Activated CD8-positive, alpha-beta T cell treated with anti-CD3 and anti-CD28 coated beads for 36 hours (primary cell): ENCODE measurements at places on chromosomes 12 and 14. TPM values are rescaled to one million over a fixed set of nuclear protein-coding genes. Genes with fewer than 3 reads are reported as not detected.

CIROP gene
- not detected for total RNA-seq

CCDC60 gene
- total RNA-seq: not detected

ALDH1L2 gene
- 7.8 TPM for total RNA-seq

SUSD6 gene
- 36.2 TPM for total RNA-seq

NANOG gene
- not detected for total RNA-seq

TGFB3 gene
- total RNA-seq: 3.4 TPM

LRTM2 gene
- not detected for total RNA-seq

MSI1 gene
- 0.78 TPM for total RNA-seq

MANSC4 gene
- total RNA-seq: not detected

GPRC5D gene
- not detected for total RNA-seq

DNA sequence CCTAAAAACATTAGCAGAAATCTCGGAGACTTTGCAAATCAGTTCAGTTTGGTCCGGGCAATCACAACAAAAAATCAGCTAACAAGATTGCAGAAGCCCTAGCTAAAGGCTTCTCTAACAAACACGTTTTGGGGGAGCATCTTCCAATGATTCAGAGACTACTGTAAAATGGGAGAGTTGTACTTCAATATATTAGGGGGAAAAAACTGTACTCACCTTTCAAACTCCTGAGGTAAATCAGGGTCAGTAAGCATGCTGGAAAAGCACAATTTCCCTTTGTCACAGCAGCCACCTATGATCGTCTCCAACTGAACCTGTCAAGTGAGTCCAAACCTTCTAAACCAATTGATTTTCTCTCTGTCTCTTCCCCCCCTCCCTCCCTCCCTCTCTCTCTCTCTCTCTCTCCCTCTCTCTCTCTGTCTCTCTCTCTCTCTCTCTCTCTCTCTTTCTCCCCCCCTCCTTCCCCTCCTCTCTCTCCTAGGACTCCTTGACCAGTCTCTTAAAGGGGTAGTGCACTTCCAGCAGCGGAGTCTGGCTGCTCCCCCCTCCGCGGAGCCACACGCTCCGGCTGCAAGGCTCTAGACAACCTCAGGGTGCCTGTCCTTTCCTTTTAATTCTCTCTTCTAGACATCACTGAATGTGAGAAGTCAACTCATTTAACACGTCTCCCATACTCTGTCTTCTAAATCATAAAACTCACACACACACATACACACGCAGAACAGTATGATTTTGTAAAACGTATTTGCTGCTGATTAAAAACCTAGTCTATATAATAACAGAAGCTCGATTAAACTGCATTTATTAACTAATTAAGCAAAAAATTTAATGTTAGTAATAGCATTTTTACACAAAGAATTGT lies at the start of gene SOX5:
TSS of gene SOX5 (minus strand) at position 323 of the 862 bp plus-strand sequence. CDS start at position 254, 69 bp downstream.
- no peak within 1 kb of the TSS for H3K4me3 ChIP-seq
- H3K27ac ChIP-seq: no peak within 1 kb of the TSS
- no peaks in the 10 kb centered on the region for H3K36me3 ChIP-seq
- H3K4me1 ChIP-seq: no peaks in the 10 kb centered on the region
- DNase-seq: no peak

DNA sequence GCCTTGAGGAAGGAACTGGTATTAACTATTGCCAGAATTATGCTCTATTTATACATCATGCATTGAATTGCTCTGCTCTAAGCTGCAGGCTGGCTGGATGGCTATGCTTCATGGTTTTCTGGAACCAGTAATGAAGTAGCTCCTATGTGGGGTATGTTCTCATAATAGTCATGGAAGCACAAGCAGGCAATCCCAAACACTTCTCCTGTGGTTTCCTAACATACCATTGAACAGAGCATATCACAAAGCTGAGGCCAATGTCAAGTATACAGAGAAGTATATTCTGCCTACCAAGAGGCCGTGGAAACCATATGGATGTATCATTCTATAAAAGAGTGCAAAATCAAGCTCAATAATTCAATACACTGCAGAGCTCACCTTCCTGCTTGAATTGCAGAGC lies 1752.4 kb upstream of the FLRT2 start:
- H3K4me1 ChIP-seq: no peaks in the 10 kb centered on the region
- no peaks in the 10 kb centered on the region for H3K36me3 ChIP-seq
- H3K4me3 ChIP-seq: no peak overlapping the region

GRCh38 chr14:74394549-74394948 lies 31.5 kb downstream of the SYNDIG1L start:
- no peaks in the 10 kb centered on the region for H3K36me3 ChIP-seq
- H3K27me3 ChIP-seq: no peaks in the 10 kb centered on the region

GRCh38 chr12:44616402-44616801 lies 259.7 kb downstream of the NELL2 start:
- H3K27ac ChIP-seq: no peak overlapping the region
- H3K4me1 ChIP-seq: peaks cover 11% of the 10 kb centered on the region
- H3K4me3 ChIP-seq: no peak overlapping the region
- H3K36me3 ChIP-seq: peaks cover 3% of the 10 kb centered on the region

DNA sequence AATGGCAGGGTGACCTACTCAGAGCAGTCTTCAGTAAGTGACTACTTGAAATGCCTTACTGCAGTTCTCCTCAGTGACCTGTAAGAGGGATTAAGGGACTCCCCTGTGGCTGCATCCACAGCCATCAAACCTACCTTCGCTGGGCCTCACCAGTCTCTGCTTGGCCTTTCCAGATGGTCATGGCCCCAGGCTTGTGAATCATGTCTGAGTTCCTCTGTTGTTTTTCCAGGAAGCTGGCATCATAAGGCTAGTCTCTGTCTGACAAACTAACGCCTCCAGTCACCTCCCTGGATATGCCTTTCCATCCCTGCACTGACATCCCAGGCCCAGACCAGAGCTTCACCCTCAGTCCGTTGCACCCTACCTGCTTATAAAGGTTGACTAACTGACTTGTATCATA lies 14.0 kb downstream of the RNASE2 start:
- peaks cover 6% of the 10 kb centered on the region for H3K4me1 ChIP-seq
- no peak overlapping the region for H3K27ac ChIP-seq
- H3K27me3 ChIP-seq: peaks cover 33% of the 10 kb centered on the region

GRCh38 chr14:74976264-74977113 lies 21.1 kb upstream of the PGF start:
- H3K27me3 ChIP-seq: no peaks in the 10 kb centered on the region
- H3K36me3 ChIP-seq: no peaks in the 10 kb centered on the region
- DNase-seq: no peak

DNA sequence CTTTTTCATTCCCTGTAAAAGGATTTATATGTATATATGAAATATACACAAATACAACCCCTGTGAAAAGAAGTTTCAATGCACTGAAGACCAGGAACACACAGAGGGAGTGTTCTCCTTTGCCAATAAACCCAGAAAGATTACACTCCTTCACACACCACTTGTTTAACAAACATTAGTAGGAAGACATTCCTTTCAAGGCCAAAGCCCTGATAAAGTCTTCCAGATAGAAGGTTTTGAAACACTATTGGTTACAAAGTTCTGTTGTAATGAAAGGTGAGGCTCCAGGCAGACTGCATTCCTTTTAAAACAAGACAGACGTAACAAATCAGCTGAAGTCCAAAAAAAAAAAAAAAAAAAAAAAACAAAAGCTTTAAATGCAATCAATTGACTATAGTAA lies 81.0 kb downstream of the PTPN21 start:
- no peak overlapping the region for H3K27ac ChIP-seq
- no peak for DNase-seq
- no peak overlapping the region for H3K4me3 ChIP-seq
- no peaks in the 10 kb centered on the region for H3K36me3 ChIP-seq
- no peaks in the 10 kb centered on the region for H3K4me1 ChIP-seq

DNA sequence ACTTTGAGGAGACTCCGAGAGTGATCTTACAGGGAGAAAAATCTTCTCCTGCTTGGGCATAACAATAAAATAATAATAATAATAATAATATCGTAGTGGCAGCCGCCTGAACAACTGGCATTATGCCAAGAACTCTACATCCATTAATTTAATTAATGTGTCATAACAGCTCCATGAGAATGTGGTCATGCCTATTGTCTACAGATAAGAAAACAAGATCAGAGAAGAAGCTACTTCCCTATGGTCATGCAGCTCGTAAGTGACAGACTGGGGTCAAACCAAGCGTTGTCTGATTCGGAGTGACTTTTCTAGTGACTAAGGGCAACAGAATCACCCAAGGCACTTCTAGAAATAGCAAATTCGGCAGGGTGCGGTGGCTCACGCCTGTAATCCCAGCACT lies 11.7 kb downstream of the PROX2 start:
- H3K4me1 ChIP-seq: peaks cover 26% of the 10 kb centered on the region
- H3K4me3 ChIP-seq: no peak overlapping the region
- no peak overlapping the region for H3K27ac ChIP-seq
- H3K27me3 ChIP-seq: no peaks in the 10 kb centered on the region
- DNase-seq: no peak

GRCh38 chr12:75707983-75708382 lies 196.6 kb upstream of the KRR1 start:
- no peaks in the 10 kb centered on the region for H3K36me3 ChIP-seq
- no peak for DNase-seq
- peaks cover 2% of the 10 kb centered on the region for H3K27me3 ChIP-seq
- H3K4me3 ChIP-seq: no peak overlapping the region
- H3K27ac ChIP-seq: no peak overlapping the region
- peaks cover 10% of the 10 kb centered on the region for H3K4me1 ChIP-seq

DNA sequence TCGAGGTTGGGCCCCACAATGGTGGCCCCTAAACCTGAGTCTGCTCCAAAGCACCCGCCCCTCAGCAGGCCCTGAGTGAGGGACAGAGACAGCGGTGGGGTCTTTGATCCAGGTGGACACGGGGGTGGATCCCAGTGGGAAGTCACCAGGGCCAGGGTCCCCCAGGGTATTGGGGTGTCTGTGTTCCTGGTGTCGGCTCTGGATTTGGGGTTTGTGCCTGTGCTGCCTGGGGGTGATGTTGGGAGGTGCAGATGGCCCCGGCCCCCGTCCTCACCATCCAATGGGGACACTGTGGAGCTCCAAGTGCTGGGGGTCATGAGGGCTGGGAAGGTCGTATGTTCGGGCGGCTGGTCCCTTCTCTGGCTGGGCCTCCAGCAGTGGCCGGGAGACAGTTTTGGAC lies 354.2 kb downstream of the TMEM121 start:
- H3K4me1 ChIP-seq: peaks cover 4% of the 10 kb centered on the region
- H3K4me3 ChIP-seq: no peak overlapping the region
- DNase-seq: no peak
- no peaks in the 10 kb centered on the region for H3K36me3 ChIP-seq
- H3K27me3 ChIP-seq: no peaks in the 10 kb centered on the region
- no peak overlapping the region for H3K27ac ChIP-seq

GRCh38 chr12:91205811-91206210 lies 23.2 kb upstream of the DCN start:
- H3K27me3 ChIP-seq: peaks cover 2% of the 10 kb centered on the region
- no peak overlapping the region for H3K4me3 ChIP-seq
- no peak for DNase-seq
- H3K4me1 ChIP-seq: no peaks in the 10 kb centered on the region
- no peak overlapping the region for H3K27ac ChIP-seq

DNA sequence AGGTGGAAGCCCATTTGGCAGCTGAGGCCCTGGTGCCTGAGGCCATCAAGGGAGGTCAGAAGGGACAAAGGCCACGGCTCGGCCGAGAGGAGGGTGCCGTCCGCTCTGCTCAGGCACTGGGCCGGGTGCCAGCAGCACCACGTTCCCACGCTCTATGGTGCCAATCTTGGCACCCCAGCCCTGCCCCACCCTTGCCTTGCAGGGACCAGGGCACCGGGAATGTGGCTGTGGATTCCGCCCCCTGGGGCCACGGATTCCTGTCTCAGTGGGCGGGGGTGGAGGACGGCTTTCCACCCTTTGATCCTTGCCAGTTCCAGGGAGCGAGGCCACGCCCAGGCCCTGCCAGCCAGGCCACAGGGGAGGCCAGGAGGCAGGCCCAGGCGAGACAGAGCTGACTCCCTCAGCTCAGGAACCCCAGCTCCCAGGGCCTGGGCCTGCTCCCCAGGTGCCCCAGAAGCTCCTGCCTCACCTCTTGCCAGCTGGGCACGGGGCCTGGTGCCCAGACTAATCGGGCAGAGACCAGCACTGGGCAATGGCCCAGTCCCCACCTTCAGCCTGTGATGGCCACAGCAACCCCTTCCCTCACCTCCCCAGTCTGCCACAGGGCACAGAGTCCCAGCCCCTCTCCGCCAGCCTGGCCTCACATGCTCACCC lies 26.4 kb upstream of the GPR132 start:
- H3K4me3 ChIP-seq: no peak overlapping the region
- no peaks in the 10 kb centered on the region for H3K27me3 ChIP-seq
- H3K4me1 ChIP-seq: peaks cover 19% of the 10 kb centered on the region
- no peak for DNase-seq
- H3K36me3 ChIP-seq: no peaks in the 10 kb centered on the region

- peaks cover 6% of the 10 kb centered on the region for H3K27me3 ChIP-seq
- H3K4me1 ChIP-seq: no peaks in the 10 kb centered on the region
- no peak overlapping the region for H3K27ac ChIP-seq
- H3K36me3 ChIP-seq: no peaks in the 10 kb centered on the region
- DNase-seq: no peak
- H3K4me3 ChIP-seq: no peak overlapping the region
Measured at GRCh38 chr12:93972411-93973208, 175.8 kb upstream of the PLXNC1 start.

GRCh38 chr12:80025638-80026037 lies 73.7 kb upstream of the OTOGL start:
- no peak overlapping the region for H3K4me3 ChIP-seq
- H3K4me1 ChIP-seq: no peaks in the 10 kb centered on the region
- DNase-seq: no peak
- H3K36me3 ChIP-seq: no peaks in the 10 kb centered on the region
- no peak overlapping the region for H3K27ac ChIP-seq

DNA sequence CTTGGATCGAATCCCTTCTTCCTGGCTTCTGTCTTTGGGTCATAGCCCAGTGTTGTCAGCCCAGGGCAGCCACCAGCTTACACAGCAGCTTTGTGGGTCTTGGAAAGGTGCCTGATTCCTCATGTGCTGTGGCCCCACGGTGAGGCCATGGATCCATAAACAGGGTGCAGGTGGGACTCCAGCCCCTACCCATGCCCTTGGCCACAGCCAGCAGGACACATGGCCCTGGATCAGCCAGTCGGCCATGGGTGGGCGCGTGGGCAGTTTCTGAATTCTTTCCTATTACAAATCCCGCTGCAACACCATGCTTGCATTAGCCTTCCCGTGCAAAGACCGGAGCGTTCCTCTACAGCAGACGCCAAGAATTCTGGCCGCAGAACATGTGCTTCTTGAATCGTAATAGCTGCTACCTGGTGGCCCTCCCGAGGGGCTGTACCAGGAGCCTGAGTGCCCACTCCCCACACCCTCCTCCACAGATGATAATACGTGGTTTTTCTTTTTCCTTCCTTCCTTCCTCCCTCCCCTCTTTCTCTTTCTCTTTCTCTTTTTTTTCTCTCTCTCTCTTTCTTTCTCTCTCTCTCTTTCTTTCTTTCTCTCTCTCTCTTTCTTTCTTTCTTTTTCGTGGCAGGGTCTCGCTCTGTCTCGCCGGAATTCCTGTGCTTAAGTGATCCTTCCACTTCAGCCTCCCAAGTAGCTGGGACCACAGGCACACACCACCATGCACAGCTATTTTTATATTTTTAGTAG lies 2.9 kb upstream of the MMP17 start:
- H3K27ac ChIP-seq: no peak overlapping the region
- H3K4me3 ChIP-seq: no peak overlapping the region
- no peaks in the 10 kb centered on the region for H3K36me3 ChIP-seq
- no peak for DNase-seq
- H3K27me3 ChIP-seq: peaks cover 30% of the 10 kb centered on the region
- peaks cover 4% of the 10 kb centered on the region for H3K4me1 ChIP-seq
